Stimulated activated naive CD4-positive, alpha-beta T cell (primary cell): ENCODE measurements at places on chromosomes 13 and 19.

DNA sequence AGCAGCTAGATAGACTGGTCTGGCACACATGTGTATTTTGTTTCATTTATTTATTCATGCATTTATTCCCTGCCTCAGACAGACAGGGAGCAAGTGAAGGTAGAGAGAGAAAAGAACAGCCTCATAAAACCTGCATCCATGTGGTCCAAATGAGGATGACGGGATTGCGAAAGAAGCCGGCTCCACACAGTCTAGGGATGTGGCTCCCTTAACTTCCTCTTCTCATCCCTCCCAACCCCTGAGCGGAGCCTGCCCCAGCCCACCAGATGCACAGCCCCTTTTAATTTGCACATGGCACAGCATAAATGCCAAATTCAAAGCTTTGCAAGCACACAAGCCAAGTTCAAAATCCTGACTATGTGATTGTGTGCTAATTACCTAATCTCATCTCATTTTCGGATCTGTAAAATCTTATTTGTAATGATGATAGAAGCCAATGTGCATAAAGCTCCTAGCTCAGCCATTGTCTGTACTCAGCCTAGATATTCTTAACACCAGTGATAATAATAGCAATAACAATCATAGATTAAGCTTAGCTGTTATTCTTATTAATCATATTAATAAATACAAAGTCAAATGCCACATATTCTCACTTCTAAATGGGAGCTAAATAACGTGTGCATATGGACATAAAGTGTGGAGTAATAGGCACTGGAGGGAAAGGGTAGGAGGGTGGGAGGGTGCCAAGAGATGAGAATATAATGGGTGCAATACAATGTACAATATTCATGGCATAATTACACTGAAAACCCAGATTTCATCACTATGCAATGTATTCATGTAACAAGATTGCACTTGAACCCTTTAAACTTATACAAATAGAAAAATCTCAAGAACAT lies 156.3 kb downstream of the DCT start:
- DNase-seq = no peak

GRCh38 chr13:60700994-60701393 lies 304.0 kb downstream of the TDRD3 start:
- DNase-seq = no peak

GRCh38 chr13:94210816-94211215 lies 268.7 kb downstream of the DCT start:
- no peak for DNase-seq

- DNase-seq = no peak
These were observed 447.4 kb downstream of the EFNB2 start for GRCh38 chr13:106088085-106088484.
